ENCODE measurements at places on chromosomes 7 and 10. TPM values are rescaled to one million over a fixed set of nuclear protein-coding genes. Genes with fewer than 3 reads are reported as not detected.

PLPP4 gene
- 0.35 TPM for total RNA-seq

IFIT2 gene
- 2.2 TPM for total RNA-seq

COG5 gene
- 12.1 TPM for total RNA-seq

STEAP2 gene
- total RNA-seq, result 4.9 TPM

All from A549 treated with dexamethasone at 1 μM for 4 hours (cell line).